ENCODE measurements at places on chromosomes 6 and 20.

- DNase-seq = no peak
Measured at GRCh38 chr6:75882734-75883133, 133.7 kb downstream of the MYO6 start.

- DNase-seq = no peak
Measured at GRCh38 chr20:39302312-39302711, 340.2 kb downstream of the DHX35 start.

- DNase-seq = no peak
Measured at GRCh38 chr6:35626401-35626800, 62.3 kb downstream of the FKBP5 start.

DNA sequence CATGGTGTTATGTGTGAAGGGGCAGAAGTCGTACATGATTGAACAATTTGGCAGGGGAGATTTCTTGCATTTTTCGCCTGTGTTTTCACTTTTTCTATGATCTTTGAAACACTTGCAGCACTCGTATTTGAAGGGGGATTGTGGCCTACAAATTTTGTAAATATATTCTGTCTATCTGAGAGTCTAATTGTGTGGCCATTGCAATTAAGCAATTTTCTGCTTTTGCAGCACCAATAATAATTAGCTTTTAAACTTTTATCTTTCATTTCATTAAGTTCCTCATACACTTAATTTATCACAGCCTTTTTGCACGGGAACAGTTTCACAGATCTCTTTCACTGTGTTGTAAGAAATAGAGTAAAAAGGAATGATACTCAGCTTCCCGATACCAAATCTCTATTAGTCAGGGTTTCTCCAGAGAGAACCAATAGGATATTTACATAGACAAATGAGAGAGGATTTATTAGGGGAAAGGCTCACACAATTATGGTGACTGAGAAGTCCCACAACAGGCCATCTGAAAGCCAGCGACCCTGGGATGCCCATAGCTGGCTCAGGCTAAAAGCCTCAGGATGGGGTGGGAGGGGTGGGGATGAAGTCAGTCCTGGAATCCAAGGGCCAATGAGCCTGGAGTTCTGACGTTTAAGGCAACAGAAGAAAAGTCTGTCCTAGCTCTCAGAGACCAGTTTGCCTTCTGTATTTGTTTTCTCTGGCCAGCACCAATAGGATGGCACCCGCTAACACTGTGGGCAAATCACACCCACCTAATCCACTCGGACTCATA, 58.3 kb downstream of the KIF6 start:
- no peak for DNase-seq

DNA sequence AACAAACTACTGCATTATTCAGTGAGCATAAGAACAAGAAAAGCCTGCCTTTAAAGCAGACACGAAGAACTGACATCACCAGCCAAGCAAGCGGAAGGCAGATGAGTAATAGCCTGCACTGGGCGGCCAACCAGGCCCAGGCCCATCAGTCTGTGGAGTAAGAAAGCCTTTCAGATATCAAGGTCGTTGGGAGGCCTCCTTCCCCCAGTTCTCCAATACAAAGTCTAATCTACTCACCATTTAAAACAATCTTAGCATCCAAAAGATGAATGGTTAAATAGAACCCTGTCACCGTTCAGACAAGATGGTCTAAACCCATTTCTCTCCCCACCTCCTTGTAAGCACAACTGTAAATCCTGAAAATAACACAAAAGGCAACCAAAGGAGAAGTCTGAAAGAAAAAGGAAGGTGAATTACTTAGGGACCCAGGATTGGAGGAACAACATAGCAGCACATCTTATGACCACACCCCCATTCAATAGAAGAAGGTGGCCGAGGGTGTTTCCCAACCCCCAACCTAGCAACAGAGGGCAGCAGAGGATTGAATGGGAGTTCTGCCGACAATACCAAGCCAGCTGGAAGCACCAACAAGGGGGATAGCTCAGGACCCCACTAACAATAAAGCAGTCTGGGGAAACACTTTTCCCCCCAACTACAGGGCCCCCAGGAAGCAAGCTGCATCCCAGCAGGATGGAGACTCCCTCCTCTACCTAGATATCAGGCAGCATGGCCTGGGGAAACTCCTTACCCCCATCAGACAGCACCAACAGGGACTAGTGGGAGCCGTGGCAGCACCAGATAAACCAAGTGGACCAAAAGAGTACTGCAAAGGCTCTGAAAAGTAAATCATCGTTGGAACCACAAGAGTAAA, 67.9 kb downstream of the ZHX3 start:
- DNase-seq = no peak

DNA sequence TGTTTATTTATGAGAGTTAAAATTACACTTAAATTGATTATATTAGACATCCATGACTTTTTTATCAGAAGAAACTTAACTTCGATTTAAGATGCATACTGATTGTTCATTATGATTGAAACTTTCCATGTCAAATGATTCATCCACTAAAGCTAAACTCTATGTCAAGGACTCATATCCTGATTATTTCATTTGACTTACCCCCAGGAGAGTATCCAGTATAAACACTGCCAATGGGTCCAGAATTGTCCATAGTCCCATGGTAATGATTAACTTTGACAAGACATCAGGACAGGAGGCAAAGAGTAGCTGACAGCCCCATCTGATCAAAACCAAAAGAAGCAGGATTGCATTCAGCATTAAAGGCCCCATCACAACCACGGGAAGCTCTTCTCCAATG, 709.9 kb downstream of the TFAP2A start:
- DNase-seq = no peak

- no peak for DNase-seq
Measured at GRCh38 chr6:170152989-170153388, 137.9 kb downstream of the DLL1 start.

GRCh38 chr6:127514773-127515227, 4.3 kb downstream of the MTCL3 start:
- peak; percentile 47 for DNase-seq

DNA sequence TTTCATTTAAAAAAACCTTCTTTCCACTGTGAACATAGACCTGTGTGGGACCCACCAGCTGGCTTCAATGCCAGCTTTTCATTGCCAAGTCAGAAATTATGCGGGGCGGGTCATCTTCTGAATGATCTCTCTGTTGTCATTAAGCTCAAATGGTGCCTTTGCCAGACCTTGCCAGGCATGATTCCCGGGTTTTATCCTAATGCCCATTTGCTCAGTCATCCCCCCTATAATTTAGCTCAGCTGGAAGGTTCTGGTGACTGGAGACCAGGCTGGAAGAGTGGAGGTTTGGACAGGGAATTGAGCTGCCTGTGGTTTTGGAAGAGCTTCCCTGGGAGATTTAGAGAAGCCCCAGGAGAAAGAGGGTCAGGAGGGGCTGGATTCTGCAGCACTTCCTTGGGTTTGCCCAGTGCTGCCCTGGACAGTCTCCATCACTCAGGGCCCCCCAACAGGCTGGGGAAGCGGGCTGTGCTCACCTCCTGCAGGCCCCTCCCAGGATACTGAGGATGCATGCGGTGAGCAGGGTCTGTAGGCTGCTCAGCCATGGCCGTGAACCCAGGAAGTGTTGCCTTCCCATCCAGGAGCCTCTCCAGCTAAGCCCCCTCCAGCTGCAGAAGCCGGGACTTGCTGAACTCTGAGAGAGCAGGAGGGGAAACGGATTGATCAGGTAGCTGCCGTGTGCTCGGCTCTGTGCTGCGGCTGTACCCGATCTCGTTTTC, 273.0 kb downstream of the CDH4 start:
- DNase-seq = no peak

- DNase-seq = no peak
Measured at GRCh38 chr6:7974938-7975763, 64.6 kb upstream of the TXNDC5 start.

- DNase-seq = no peak
Measured at GRCh38 chr20:24608926-24609667, 139.7 kb downstream of the SYNDIG1 start.

DNA sequence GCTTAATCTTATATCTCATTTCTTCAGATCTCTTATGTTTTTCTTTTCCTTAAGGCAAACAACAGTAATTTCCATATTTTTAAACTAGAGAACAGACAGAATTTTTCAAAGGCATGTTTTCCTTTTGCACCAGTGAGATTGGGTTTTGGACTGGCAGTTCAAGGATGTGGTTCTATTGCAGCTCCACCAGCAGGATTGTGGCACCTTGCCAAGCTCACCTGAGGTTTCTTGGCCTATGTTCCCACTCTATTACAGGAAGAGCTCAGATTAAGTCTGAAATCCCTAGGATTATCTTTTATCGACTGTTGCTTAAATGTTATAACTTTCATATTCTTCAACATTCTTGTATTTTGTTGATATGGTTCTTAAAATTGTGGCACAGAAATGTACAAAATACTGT, 218.9 kb downstream of the PLCB4 start:
- DNase-seq = no peak

DNA sequence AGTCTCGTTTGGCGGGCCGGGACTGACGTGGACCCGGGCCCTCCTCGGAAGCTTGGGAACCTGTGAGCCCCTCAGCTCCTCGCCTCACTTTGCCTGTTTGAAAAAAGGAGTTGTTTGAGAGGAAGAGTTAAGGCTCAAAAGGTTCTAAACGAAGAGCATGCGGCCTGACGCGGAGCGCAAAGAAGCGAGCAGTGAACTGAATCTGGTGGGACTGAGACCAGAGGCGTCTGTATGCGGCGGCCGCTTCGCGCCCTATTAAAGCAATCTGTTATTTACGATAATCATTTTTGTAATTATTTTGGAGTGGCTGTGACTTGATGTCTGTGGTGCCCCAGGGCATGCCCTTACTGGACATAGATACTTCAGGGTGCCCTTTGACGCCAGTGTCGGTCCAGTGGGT, 3.3 kb upstream of the TFAP2C start:
- no peak for DNase-seq

- DNase-seq = no peak
Measured at GRCh38 chr6:167122827-167123657, at the start of gene CCR6. Gene CCR6 (plus strand): TSS chr6:167123096. CDS start chr6:167136135, 13,039 bp downstream.

DNA sequence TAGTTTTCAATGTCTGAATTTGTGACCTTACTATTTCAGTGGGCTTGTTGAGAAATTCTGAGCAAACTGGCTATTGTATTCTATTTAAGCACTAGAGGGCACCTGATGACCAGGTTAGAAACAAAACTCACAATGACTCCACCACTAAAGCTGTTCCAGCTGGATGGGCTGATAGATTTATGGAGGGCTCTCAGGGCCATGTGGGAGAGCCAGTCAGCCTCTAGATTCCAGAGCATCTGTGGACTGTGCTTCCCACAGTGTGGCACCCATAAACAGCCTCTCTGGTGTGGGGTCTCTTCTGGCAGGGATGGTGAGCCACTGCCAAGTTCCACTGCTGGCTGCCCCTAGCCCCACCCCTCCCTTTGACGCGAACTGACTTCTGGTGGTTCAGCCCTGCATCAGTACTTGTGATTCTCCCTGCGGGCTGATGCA, 29.2 kb downstream of the C6orf58 start:
- DNase-seq = no peak

- DNase-seq = no peak
Measured at GRCh38 chr20:61614706-61615100, 362.6 kb downstream of the CDH4 start.

- DNase-seq = no peak
Measured at GRCh38 chr6:105075210-105075609, 104.6 kb downstream of the POPDC3 start.

- no peak for DNase-seq
Measured at GRCh38 chr6:154917941-154918340, 77.2 kb upstream of the TIAM2 start.

DNA sequence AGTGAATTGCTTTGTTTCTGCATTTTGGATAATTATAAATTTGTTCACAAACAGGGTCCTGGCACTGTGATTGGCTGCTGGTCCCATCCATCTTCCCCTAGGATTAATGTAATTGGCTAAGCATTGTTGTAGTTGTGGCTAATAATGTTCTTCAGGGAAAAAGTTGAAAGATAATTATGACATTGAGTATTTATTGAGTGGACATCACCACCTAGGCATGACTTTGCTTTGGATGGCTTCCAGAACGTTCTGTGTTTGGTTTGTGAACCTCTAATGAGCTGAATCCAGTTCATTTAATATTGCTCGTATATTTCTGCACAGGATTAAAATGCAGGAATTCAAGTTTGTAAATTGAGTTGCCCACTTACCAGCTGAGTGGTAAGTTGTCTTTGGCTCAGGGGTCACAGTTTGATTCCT, 55.1 kb downstream of the ARID1B start:
- DNase-seq = no peak

GRCh38 chr20:10985536-10985935, 311.7 kb upstream of the JAG1 start:
- no peak for DNase-seq

DNA sequence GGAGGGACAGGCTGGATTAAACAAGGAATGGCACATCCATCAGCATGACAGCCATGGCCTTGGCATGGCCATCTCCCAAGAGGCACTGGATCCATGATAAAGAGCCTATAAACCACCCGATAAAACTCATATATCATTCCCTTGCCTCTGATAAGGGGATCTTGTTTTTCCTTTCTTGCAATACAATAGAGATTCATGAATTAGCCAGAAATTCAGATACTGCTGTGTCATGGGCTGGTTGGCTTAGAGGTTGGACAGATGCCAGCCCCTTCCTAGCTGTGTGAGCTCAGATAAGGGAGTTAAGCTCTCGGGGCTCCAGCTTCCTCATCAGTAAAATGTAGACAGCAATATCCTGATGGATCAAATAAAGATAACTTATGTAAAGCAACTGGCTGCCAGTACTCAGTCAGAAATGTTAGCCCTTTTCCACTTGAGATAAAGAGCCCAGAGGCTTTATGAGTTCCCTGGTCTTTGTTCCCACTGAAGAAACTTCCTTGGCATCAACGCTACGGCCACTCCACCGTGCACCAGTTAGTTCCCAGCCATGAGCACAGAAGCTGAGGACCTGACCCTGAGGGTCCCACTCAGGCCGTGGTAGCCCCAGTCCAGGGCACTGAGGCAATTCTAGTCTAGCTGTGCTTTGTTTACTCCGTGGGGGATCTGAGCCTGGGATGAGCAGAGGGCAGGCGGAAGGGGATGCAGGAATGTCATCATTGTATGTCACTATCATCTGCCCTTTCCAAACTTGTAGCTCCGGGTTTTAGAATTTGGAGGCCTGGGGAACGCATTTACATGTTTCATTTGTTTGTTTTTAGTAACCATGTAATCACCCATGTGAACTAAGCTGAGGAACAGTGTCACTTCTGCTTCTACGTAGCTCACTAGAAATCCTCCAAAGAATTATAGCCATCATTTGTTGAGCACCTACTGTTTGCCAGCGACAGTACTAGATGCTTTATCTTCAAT, 67.2 kb upstream of the TBC1D7 start:
- DNase-seq = no peak

DNA sequence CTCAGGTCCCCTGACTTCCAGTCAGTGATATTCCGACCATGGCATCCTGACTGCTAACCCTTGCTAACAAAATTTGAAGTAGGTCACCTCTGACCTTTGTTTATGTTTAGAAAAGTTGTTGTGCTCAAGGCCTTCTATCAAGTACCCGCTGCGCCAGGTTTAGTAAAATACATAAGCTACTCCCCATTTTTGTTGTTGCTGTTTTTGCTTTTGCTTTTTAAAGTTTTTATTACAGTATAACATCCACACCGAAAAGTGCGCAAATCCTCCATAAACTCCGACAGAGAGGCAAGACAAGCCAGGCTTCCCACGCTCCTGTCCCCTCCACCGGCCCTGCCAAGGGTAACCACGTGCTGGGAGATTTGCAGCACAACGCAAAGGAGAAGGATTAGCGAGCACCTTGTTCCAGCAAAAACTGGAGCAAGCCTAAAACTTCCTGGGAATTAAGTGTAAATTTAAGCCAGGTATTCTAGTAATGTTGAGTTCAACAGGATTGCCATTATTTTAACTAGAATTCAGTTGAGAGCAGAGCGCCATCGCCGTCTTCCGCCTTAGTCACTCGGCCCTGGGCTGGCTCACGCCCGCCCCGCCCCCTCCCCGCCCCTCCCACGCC, 17.8 kb upstream of the HMGN4 start:
- DNase-seq = no peak

Measured in T-helper 1 cell (primary cell).